ENCODE measurements at places on chromosomes 12 and 14.

DNA sequence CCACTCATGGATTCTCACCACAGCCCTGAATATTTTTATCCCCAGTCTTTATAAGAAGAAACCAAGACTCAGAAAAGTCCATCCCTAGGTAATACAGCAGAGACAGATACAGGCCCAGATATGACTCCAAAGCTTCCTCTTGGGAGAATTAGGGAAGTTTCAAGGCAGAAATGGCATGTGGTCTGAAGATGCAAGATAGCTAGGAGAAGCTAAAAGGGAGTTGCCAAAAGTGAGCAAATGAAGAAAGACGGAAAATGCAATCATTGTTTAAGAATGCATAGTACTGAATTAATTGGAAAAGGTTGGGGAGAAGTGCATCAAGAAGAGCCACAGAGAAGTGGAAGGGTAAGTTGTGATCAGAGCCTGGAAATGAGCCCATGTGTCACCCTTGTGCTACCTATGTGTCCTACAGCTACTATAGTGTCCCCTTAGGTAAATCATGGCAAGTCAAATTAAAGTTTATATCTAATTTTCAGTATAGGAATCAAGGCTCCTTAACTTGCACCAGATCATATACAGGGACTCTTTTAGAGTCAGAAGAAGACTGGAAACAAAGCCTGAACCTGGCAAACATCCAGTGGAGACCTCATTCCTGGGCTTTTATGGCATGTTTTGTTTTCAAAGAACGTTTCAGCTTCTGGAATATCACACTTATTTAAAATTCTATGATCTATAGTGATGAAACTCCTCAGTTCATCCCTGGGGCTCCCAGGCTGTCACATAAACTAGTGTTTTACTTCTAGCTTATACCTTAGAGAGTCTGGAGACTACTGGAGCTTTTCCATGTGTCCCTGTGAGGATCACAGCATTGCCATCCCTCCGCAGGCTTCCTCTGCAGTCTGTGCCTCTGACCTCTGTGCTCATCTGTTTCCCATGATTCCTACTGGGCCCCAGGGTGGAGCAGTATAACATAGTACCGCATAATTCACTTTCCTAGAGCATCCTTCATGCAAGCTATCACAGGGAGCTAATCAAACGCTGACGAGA lies 189.0 kb upstream of the CDKN3 start:
- no peak for DNase-seq

- no peak for DNase-seq
These were observed 11.5 kb downstream of the CCDC198 start for GRCh38 chr14:57482120-57482519.

GRCh38 chr14:37643701-37644100 lies 48.3 kb downstream of the TTC6 start:
- no peak for DNase-seq

GRCh38 chr14:102557434-102558226 lies 34.8 kb upstream of the RCOR1 start:
- no peak for DNase-seq

DNA sequence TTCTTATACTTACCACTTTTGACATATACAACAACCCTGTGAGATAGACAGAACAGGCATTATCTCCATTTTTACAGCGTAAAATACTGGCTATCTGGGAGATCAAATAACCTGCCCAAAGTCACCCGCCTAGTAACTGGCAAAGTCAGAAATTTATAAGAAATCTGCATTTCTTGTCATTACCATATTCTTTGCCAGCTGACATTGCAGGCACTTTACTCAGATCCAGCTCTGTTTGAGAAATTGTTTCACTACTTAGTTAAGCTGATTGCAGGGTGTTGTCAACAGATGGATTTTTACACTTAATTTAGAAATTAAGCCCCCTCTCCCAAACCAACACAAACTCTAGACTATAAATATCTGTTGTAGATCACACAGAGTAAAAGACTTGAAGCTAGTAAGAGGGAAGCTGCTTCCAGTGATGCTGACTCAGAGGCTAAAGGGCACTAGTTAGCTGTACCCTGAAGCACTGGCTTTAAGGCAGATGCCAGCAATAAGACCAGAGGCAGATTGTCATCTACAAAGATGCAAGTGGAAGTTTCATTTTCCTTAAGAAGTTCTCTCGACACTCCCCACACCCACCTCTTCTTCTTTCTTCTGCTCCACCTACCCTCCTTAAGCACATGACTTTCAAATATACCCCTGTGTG lies 153.1 kb downstream of the ANO6 start:
- no peak for DNase-seq

DNA sequence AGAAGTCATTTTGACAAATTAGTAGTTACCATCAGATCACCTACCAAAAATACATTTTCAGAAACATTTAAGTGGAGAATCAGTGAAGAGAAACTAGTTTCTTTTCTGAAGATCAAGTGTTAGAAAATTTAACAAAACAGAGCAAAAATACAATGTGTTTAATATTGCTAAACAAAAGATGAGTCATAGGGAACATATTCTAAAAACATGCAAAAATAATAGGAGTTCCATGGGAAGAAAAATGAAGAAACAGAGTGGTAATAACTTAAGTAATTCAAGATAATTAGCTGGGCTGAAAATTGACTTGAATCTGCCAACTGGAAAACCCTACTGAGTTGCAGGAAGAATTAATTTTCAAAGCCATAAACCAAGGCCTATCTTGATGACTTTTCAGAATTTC lies 111.5 kb upstream of the KITLG start:
- DNase-seq, result no peak

GRCh38 chr12:4356041-4356327 lies 23.5 kb downstream of the FGF23 start:
- peak; percentile 22 for DNase-seq
